Endothelial cell of umbilical vein (primary cell): ENCODE measurements at places on chromosomes 6 and 20. TPM values are rescaled to one million over a fixed set of nuclear protein-coding genes. Genes with fewer than 3 reads are reported as not detected.

- DNase-seq = no peak
Measured at GRCh38 chr6:37340639-37340943, 13.2 kb upstream of the RNF8 start.

Gene CTCFL
- not detected in 2 replicates for total RNA-seq

DNA sequence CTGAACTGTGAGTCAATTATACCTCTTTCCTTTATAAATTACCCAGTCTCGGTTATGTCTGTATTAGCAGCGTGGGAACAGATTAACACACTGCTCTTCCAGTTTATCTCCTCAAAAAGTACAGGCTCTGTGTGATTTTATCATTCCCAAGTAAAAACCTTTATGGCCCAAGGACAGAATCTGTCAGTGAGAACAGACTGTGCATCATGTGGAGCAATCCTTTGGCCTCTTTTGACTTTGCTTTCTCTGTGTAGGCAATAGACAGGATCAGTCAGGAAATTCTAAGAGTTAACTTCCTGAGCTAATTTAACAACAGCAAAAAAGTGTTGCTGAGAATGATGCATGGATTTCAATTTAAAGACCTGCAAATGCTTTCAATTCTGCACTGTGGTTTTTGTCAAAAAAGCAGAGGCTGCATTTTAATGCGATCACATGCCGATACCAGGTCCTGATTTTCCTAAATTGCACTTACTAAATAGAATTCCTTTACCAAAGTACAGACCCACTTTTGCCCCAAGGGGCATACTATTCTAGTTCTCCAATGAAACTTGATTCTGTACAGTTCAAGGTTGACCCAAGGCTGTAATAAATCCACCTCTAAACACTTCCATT lies 246.7 kb upstream of the MARCKS start:
- peak; percentile 33 for DNase-seq

Gene CST5
- not detected in 2 replicates for total RNA-seq

DNA sequence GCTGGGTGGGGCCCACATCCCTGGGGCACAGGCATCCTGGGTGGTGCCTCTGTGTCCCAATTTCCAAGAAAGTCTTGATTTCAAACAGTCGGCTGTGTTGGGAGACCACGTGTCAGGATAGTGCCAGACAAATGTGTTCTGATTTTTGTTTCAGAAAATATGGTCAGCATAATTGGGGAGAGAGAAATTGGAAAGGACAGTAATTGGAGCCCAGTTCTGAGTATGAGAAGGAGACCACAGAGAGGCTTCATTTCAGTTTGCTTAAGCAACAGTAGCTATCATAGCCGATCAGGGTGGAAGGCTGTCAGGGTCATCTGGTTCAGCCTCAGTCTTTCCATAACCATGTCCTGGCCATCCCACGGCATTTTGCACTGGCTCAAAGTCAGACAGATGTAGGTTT lies 220.7 kb downstream of the CDC5L start:
- no peak for DNase-seq

GRCh38 chr6:137233911-137234863 lies 15.0 kb upstream of the IFNGR1 start:
- peak; percentile 91 for DNase-seq

DNA sequence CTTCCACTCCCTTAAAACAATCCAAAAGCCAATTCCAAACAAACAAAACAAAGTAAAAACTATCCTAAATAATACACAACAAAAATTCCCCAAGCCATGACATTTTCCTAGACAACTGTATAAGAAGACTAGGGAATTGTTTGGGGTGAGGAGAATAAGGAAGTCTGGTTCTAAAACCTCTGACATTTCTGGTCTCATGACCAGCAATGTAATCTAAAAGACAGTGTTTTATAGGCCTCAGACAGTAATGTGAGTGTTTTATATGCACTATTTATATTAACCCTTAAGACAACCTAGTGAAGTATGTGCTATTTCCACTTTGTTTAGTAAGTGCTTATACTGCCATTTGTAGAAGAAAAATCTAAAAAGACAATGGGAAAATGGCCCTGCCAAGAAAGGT lies 13.0 kb upstream of the RCAN2 start:
- DNase-seq = no peak

DNA sequence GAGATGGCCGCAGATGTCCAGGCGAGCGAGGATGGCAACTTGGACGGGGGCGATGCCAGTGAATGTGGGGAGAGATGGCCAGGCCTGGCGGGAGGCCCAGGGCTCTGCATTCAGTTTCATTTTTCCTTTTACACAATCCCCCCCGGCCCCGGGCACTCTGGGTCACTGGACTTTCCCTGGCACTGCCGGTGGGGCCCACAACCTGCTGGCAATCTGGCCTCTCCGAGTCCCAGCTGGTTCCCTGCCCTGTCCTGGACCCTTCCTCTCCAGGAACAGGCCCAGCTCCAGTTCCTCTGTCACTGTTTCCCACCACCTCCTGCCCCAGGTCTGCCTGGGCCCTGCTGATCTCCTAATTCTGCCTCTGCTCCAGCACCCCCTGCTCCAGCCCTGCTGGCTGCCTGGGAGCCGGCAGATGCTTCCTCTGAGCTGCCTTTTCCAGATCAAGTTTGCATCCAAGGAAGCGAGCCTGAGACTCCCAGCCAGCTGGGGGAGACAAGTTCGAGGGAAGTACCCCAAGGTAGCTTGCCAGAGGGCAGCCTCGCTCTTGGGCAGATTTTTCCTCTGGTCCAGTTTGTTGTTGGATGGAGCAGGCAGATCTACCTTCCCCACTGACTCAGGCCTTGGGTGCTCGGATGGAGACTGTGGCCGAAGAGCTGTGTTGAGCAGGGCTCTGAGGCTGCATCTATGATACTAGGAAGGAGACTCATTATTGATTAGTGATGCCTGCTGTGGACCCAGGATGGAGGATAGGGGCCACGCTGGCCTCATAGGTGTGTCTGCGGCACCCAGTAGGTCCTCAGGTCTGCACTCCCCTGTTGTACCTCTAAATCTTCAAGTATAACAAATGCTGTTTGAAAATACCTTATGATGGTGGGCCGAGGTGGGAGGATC lies 83.2 kb downstream of the CEBPB start:
- DNase-seq = no peak

DNA sequence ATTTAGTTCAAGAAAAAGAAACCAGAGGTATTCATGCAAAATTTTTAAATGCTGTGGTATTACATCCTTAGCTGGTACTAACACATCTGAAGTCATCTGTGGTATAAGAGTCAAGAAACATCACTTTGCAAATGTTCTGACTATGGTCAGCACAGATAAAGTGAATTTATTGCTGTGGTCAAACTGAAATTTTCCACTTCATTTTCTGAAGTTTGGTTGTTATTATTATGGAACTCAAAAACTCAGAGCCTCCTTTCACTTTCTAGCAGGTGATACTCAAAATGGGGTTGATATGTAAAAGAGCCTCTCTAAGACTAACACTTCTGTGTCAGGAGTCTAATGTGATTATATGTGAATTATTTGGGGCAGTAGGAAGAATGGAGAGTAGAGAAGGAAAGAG lies 257.8 kb downstream of the RNGTT start:
- DNase-seq = no peak

- DNase-seq = no peak
Measured at GRCh38 chr6:14831937-14832336, 413.9 kb upstream of the JARID2 start.

- DNase-seq = no peak
Measured at GRCh38 chr20:63096681-63097335, 90.0 kb upstream of the BHLHE23 start.

Gene HLA-G
- total RNA-seq = 0.24 TPM in 1 of 2 replicates, not detected in the other

GRCh38 chr6:56370127-56370540 lies 122.8 kb upstream of the COL21A1 start:
- peak; percentile 84 for DNase-seq

DNA sequence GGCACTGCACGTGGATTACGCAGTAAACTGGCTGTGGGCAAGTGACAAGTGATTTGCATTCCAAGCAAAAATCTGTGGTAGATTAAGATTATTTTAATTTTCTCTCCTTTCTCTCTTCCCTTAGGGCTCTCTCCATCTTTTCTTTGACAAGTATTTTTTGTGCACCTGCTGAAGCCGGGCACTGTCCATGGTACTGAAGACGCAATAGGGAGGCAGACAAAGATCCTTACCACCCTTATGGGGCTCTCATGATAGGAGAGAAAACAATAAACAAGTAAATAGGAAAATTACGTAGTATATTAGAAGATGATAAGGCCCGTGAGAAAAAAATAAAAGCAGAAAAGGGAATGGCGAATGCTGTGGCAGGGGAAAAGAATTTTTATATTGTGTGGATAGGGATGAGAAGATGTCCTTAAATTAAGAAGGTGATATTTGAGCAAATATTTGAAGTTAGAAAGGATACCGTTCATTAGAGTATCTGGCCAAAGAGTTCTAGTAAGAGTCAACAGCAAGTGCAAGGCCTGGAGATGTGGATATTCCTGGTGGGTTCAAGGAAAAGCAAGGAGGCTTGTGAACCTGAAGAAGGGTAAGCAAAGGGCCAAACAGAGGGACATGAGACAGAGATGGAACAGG lies 146.0 kb downstream of the LAMP5 start:
- DNase-seq = peak; percentile 4

DNA sequence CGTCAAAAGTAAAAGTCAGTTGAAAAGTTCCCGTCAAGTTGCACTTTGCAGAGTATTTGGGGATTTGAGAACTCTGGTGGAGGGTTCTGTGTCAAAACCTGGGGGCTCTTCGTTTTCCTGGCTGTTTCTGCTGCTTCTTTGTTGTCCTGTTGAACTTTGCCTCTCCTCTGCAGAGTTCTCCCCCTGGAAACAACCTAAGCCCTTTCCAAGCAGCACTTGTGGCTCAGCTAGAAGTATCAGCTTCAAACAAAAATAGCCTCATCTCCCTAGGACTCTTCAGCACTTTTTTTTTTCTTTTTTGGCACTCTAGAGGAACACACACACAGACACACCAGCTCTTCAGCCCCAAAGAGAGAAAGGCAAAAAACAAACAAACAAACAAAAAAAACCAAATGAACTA lies at the start of gene TRDN:
TRDN (minus strand) TSS at position 169 of the 400 bp plus-strand sequence. CDS start 175 bp downstream, outside the sequence.
- no peak for DNase-seq

- no peak for DNase-seq
Measured at GRCh38 chr6:132643547-132643946, 15.4 kb downstream of the TAAR1 start.

DNA sequence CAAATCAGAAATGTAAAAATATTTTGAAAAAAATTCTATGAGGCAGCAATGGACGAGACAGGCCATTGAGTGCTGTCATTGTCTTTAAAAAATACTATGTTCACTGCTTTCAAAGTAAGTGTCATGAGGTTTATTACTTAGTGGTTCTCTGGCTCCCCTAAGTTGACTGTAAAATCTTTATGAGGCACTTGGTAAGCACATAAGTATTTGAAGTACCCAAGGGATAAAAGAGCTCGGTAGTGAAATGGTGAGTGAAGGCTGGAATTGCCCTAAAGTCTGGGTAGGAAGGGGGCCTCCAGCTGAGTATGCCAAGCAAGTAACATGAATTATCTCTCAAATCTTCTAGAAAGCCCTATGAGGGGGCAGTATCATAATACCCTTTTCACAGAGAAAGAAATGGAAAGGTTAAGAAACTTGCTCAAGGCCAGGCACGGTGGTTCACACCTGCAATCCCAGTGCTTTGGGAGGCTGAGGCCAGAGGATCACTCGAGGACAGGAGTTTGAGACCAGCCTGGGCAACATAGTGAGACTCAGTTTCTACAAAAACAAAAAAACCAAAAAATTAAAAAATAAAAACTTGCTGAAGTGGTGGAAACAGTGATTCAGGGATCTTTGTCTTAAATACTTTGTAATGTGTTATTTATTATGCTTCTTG lies 5.5 kb upstream of the CTCFL start:
- DNase-seq = no peak

Gene MRAP2
- 3.5 and 5.8 TPM in 2 replicates for total RNA-seq

Gene VWA7
- total RNA-seq = 0.25 and 0.51 TPM in 2 replicates

DNA sequence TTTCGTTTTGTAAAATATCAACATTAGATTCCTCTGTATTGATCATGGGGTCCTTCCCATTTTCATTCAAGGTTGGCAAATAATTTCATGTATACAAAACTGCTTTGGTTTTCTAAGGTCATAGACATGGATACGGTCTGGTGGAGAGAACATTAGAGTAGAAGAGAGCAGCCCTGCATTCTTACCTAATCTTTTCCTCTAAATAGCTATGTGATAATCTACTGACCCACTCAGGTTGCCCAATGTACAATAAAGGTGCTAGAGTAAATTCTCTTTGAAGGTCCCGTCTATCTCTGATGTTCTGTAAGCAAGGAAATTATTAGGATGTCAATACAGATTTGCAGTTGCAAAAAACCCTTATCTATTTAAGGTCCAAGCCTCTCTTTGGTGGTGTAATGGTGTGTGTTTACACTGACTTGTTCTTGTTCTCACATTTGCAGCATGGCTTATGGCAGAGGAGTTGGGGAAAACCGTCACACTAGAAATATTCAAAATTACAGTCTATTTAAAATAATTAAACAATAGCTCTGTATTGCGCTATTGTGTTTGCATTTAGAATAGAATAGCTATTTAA lies 31.2 kb upstream of the NOX3 start:
- DNase-seq = no peak

- peak; percentile 91 for DNase-seq
Measured at GRCh38 chr6:3990692-3991491, 88.0 kb downstream of the FAM217A start.

Gene MAP7
- total RNA-seq = 0.30 and 0.42 TPM in 2 replicates

Gene GGT7
- total RNA-seq = 4.7 and 5.0 TPM in 2 replicates

Gene SEMG1
- total RNA-seq = not detected in 2 replicates

Gene TMC2
- not detected in 2 replicates for total RNA-seq

GRCh38 chr6:5108068-5108467 lies 22.9 kb downstream of the PPP1R3G start:
- DNase-seq = no peak

- no peak for DNase-seq
Measured at GRCh38 chr20:62011938-62012534, 53.6 kb downstream of the TAF4 start.

Gene TRMT11
- total RNA-seq = 10.7 and 11.3 TPM in 2 replicates

DNA sequence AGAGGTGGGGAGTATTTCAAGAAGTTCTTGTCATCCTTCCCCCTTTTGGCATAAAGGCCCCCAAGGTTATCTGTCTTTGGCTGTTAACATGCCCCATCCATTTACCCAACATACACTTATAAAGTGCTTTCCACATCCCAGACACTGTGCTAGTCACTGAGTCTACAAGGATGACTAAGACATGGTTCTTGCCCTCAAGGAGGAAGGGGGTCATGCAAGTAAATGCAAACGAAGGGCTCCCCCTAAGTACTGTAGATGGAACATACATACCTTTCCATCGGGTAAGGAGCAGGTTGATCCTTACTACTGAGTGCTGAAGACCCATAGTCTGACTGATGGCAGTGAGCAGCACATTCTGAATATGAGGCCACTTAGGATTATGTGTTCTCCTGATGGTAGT lies 38.3 kb downstream of the HECA start:
- no peak for DNase-seq

GRCh38 chr20:32988008-32988407 lies 16.2 kb downstream of the SUN5 start:
- DNase-seq = no peak

- DNase-seq = no peak
Measured at GRCh38 chr20:59895908-59896307, 37.5 kb downstream of the SYCP2 start.

- DNase-seq = no peak
Measured at GRCh38 chr6:71651636-71652035, 234.7 kb upstream of the RIMS1 start.

GRCh38 chr20:24027229-24027628 lies 38.6 kb upstream of the GGTLC1 start:
- peak; percentile 90 for DNase-seq
